ENCODE measurements at places on chromosomes 6 and 20.

DNA sequence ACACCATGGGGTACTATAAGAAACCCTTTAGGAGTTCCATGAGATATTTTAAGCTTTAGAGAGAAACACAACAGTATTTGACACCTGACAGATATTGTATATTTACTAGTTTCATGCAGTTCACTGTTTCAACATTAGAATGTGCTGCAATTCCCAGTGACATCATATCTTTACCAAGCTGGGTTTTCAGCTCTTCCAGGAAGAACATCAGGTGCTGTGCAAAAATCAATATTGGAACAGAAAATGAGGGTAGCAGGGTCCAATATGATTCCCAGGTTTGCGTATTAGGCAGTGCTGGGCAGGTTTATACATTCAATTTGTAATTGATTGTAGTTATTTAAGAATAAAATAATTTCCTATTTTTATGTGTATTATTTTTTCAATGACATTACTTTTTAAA lies 500.0 kb upstream of the EPHA7 start:
- no peak for DNase-seq

DNA sequence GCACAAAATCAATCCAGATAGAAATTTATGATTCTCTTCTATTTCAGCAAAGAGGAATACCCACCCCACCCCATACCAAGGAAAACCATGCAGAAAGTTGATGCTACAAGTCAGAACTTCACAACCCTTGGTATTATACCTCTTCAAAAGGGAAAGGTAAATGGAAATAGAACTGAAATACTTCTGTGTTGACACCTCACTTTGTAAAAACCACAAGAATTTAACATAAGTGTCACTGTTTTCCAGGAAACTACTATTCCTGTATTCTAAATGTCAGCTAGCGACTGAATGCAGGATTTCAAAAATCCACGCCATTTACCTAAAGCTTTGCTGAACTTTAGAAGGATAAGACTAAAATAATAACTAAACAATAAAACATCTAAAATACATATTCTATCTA lies 3.6 kb downstream of the CPNE1 start:
- no peak for DNase-seq

DNA sequence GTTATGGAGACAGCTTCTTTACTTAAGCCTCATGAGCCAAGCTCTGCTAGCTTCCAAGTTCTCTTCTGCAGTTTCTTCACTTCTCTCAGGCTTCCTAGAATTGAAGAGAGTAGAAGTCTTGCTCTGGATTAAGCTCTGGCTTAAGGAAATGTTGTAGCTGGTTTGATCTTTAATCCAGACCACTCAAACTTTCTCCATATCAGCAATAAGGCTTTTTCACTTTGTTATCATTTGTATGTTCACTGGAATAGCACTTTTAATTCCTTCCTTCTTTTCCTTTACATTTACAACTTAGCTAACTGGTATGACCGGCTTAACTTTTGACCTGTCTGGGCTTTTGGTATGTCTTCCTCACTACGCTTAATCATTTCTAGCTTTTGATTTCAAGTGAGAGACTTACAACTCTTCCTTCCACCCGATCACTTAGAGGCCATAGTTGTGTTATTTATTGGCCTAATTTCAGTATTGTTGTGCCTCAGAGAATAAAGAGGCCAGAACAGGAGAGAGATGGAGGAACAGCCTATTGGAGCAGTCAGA lies 236.6 kb upstream of the BMP2 start:
- no peak for DNase-seq

DNA sequence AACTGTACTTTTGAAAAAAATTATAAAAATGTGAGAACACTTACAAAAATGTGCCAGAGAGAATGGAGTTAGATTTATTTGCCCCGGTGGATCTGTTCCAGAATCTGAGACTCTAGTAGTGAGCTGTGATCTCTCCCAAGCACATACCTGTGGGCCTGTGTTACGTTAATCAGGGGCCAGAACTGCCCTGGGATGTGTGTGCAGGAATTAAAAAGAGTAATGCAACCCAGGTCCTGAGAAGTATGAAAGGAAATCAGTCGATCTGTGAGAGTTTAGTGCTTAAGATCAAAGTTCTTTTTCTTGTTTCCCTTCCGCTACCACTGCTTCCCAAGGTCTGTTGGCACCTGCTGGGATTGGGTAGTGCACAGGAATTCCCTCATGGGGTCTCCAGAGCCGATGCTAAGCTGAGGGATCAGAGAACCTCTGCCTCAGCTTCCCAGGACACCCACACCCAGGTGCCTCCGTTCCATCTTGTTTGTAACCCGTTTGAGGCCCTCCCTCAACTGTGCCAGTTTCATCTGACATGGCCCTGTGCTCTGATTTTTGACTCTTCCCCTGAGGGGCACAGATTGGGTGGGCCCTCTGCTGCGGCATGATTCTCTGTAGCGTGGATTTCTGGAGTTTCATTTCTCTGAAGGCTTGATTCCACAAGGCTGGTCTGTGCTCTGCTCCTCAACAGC lies 87.7 kb downstream of the RREB1 start:
- DNase-seq = no peak

GRCh38 chr6:11616200-11616611 lies 78.7 kb downstream of the TMEM170B start:
- DNase-seq = no peak

GRCh38 chr6:163192591-163192990 lies 221.9 kb upstream of the QKI start:
- no peak for DNase-seq
